ENCODE measurements at places on chromosomes 6 and 20.

DNA sequence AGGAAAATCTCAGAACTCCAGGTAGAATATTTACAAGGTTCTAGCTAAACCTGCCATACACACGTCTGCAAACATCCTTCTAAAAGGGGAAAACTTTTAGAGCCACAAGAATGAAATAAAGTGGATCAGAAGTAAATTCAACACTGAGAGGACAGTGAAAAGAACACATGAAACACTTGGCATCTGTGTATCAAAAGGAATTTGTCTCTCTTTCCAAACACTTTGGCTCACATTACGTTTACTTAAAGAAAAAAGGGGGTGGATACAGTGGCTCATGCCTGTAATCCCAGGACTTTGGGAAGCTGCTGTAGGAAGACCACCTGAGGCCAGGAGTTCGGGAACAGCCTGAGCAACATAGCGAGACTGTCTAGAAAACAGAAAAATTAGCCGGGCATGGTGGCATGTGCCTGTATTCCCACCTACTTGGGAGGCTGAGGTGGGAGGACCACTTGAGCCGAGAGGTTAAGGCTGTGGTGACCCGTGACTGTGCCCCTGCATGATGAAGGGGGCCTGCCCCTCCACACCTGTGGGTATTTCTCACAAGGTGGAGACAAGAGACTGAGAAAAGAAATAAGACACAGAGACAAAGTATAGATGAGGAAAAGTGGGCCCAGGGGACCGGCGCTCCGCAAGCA, 35.4 kb downstream of the NINL start:
- DNase-seq, result no peak

- no peak for DNase-seq
These were observed 57.4 kb upstream of the CEP85L start for GRCh38 chr6:118708744-118709143.

DNA sequence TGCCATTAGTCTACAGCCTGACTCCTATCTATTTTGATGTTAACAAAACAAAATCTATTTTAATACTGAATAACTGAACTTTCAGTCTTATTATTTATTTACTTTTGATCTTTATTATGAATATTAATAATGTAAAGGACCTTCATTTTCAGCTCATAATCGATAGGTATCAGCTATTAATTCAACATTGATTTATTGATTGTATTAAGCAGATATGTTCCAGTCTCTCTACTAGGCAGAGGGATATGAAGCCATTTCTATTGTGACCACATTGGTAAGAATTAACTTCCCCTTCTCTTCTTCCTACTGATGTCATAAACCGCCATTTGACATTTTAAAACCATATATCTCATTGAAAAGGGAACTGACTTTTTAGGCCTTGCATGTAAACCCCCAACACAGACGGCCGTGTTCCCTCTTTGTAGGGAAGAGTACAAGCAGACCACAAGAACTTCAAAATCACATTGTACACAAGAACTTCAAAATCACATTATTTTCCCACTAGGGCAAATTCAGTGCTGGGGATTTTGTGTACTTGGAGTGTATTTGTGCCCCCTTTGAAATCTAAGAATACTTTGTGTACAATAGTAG, 69.5 kb upstream of the FABP7 start:
- DNase-seq, result no peak

- DNase-seq, result no peak
These were observed 82.4 kb upstream of the TCF21 start for GRCh38 chr6:133806382-133807140.

DNA sequence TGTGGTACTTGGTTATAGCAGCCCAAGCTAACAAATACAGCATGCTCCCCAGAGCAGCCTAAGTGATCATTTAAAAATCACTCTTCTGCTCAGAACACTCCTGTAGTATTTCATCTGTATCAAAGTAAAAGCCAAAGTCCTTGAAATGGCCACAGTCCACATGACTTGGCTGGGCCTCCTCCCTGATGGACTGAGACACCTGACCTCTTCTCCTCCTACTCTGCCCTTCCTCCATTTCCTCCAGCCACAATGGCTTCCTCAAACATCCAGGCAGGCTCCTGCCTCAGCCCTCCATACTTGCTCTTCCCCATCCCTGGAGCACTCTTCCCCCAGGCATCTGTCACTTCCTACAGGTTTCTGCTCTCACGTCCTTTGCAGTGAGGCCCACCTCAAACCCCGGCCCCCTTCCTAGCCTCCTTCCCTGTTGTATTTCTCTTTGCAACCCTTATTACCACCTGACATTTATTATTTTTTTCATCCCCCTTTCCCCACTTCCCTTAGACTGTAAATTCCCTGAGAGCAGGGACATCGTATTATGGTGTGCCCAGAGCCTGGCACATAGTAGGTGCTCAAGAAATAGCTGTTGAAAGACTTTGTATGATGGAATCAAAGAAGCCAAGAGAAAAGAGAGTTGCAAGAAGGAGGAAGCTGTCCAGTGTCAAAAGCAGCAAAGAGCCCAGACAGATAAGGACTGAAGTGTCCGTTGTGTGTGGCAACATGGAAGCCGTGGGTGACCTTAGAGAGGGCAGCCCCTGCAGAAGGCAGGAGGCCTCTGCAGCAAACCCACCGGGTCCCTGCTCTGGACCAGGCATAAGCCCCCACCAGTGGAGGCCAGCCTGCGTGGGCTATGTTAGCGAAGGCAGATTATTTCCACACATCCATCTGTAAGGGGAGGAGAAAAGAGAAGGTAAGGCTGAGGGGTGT, 87.5 kb downstream of the TRERF1 start:
- DNase-seq, result no peak
